Endothelial cell (in vitro differentiated cells): ENCODE measurements at places on chromosomes 1 and 21. TPM values are rescaled to one million over a fixed set of nuclear protein-coding genes. Genes with fewer than 3 reads are reported as not detected.
A peak's percentile ranks its signal among the peaks of the same experiment; 100 is the strongest.

- DNase-seq, result no peak
Observed at GRCh38 chr21:19684328-19684727, 1280.7 kb upstream of the TMPRSS15 start.

GRCh38 chr1:53349369-53349835, 21.5 kb upstream of the LRP8 start:
- no peak for DNase-seq

DNA sequence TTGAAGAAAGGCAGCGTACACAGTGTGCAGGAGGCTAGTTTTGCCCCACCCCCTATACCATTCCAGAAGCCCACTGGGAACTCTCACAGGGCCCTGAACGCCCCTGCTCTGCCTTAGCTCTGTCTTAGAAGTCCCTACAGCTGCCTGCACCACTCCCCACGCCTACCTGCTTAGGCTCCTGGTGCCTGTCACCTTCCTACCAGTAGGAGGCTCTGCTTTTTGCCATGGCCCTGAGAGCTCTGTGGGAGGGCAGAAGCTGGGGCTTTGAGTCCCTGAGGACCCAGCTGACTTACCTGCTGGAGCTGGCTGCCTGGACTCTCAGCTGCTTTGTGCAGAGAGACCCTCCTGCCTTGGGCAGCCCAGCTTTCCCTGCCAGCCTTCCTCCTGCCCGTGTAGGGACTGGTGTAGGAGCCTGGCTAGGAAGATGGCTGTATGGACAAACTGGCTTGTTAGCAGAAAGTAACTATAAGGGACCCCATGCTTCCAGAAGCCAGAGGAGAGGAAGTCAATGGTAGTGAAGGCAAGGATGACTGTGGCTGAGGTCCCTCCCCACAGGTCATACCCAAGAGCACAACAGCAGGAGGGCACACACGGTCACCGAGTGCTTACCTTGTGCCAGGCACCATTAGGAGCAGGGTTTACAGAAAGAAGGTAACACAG, 9.8 kb upstream of the CELSR2 start:
- DNase-seq, result peak; percentile 46

DNA sequence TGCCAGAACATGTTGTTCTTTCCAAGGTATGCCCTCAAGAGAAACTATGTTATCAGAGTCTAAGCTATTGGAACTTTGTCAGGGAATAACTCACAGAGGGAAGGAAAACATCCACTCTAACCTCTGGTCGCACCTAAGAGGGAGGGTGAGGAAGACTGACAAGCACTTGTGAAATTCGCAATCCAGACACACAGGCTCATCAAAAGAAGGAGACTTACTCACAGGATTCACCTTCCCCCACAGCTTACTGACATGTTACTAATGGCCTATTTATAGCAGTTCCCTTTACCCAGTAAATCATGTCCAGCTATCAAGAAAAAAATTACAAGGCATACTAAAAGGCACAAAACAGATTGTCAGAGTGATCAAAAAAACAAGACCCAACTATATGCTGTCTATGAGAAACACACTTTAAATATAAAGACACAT, 36.9 kb downstream of the WDR64 start:
- no peak for DNase-seq

GRCh38 chr21:43697758-43698643, 20.9 kb upstream of the PDXK start:
- DNase-seq, result no peak

- DNase-seq, result no peak
Observed at GRCh38 chr1:233439721-233440120, 112.2 kb downstream of the MAP3K21 start.

DNA sequence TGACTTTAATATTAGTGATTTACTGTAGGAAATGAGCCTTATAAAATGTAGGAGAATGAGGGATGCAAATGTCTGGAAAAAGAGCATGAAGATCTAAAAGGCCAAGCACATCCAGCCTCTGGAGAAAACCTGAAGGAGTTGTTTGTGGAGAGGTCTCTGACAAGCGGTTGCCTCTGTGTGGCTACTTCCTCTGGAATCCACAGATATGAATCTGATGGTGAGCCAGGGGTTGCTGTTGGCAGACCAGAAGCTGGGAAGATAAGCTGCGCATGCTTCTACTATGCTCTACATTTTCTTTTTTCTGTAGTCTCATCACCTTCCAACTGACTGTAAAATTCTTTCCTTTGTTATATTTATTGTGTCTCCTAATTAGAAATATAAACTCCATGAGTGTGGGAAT, 248.6 kb downstream of the OLFM3 start:
- no peak for DNase-seq

DNA sequence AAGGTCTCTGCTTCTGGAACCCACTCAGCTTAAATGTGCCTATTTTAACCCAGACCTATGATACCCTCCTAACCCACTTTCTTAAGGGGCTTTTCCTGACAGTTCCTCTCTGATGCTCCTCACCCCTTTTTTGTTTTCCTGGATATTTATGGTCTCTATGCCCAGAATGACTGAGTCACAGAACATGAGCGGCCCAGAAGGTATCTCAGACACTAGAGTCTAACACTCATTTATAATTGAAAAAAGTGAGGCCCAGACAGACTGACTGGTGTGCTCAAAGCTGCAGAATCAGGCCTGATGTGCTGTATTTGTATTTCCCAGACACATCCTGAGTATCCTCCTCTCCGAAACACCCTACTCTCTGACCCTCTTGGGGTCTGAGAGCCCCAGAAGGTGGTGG, 44.0 kb downstream of the LRRC71 start:
- DNase-seq, result no peak

DNA sequence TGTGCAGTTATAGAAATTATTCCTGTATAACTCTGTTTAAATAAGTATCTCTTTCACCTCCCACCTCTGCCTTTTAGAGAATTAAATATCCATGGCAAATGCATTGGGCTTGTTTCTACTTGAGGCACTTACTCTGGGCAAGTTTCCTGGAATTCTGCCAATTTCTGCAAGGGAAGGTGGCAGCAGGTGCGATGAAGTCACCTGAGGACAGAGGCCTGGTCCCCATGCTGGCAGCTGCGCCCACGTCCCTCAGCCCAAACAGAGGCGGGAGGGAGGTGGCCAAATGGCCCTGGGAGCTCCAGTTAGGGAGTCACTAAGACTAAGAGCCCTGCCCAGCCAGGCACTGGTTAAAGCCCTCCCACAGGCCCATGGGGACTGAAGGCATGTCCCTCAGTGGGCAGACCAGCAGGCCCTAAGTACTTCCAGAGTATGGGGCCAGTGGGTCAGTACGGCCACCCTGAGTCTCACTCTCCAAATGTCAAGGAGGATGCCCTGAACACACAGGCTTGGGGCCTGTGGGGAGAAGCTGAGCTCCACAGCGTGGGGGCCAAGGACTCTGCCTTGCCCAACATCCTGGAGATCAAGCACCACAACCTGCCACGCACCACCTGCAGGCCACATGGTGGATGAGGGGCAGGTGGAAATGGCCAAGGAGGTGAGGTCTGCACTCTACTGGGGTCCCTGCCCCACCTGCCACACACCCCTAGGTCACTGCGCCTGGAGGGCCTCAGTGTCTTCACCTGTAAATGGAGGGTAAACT, 19.4 kb downstream of the ACOT7 start:
- DNase-seq, result no peak

DNA sequence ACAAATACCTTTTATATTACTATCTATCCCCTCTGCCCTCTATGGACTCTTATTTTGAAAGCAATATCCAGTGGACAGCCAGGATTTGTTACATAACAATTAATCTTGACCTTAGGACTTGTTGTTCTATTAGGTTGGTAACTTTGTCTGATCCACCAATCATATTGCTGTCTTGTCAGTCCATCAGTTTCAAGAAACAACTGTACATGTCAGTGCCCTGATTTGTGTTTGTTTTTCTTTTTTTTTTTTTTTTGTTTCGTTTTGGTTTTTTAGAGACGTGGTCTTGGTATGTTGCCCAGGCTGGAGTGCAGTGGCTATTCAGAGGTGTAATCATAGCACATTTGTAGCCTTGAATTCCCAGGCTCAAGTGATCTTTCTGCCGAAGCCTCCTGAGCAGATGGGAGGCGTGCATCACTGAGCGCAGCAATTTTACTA, 1.5 kb upstream of the SCP2 start:
- no peak for DNase-seq

DNA sequence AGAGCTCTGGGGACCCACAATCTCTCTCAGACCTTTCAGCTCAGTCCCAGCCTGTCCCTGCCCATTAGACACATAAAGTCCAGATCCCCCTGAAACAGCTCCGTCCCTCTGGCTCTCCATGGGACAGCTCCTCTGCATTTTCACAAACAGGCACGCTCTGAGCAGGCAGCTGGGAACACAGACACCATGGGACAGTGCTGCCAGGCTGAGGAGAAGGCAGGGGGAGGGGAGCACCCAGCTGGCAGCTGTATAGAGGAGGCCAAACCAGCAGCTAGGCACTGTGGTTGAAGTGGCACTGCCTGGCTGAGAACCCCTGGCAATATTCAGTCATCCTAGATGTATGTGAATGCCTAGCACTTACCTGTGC, 2.0 kb downstream of the TMEM63A start:
- DNase-seq, result no peak

Gene CELA2A
- not detected for total RNA-seq

DNA sequence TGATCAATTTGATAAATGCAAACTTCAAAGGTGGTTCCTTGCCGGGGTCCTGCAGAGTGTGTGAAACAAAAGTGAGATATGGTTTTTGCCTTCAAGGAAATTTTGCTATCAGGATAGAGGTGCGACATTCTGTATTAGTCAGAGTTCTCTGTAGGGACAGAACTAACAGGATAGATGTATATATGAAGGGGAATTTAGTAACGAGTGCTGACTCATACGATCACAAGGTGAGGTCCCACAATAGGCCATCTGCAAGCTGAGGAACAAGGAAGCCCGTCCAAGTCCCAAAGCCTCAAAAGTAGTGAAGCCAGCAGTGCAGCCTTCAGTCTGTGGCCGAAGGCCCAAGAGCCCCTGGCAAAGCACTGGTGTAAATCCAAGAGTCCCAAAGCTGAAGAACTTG, 157.0 kb downstream of the RYR2 start:
- no peak for DNase-seq

DNA sequence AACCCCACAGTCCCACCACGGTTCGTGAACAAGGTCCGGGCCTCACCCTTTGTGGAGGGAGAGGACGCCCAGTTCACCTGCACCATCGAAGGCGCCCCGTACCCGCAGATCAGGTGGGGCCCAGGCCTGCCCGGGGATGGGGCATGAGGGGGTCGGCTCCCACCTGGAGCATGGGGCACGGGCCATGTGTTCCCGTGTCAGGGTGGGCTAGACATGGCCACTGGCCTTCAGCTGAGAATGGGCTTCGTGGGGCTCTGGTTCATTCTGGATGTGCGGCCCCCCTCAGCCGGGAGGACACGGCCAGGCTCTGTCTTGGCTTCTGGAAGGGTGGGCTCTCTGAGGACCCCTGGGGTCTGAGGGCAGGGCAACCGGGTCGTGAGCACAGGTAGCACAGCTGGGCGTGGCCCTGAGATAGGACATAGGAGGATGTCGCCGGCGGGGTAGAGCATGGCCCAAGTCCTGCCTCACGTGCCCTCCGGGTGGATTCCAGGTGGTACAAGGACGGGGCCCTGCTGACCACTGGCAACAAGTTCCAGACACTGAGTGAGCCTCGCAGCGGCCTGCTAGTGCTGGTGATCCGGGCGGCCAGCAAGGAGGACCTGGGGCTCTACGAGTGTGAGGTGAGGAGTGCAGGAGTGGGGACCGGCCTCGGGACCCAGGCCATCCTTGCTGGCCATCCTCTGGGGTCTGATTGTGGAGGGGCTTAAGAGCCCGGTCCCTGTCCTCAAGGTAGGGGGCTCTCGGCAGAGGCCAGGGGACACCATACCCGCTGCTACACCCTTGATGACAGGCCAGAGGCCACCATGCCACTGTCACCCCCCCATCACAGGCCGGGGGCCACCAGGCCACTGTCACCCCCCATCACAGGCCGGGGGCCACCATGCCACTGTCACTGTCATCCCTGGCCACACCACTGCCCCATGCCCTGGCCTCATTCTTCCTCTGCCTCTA, 55.5 kb downstream of the TRIM11 start:
- DNase-seq, result no peak

Gene LCE3E
- total RNA-seq, result not detected

DNA sequence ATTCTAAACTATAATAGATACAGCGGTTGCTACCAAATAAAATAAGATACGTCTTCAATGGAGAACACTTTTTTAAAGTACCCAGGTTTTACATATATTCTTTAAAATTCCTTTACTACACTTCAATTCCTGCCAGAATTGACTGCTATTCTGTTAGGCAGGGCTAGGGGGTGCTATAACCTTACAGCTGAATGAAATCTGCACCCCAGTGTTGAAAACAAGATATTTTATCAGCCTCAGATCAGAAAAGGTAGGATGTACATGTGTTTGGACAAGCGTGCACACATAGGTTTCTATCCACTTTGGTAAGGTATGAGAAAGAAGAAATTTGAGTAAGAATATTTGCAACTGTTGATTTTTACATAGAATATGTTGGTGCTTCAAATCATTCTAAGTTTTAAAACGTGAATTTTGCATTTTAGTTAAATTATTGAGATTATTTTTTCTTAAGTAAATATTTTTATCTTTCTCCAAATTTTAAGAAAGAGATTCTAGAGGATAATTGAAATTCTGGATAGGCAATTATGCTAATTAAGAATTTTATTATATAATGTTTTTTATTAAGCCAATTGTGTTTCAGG, 490.8 kb upstream of the ADGRL4 start:
- peak; percentile 47 for DNase-seq

Gene KCNA10
- not detected for total RNA-seq

GRCh38 chr1:210489491-210489890, 160.8 kb downstream of the HHAT start:
- DNase-seq, result no peak

Gene PROK1
- not detected for total RNA-seq
